Mesangial cell (primary cell): ENCODE measurements at places on chromosomes 1 and 21. TPM values are rescaled to one million over a fixed set of nuclear protein-coding genes. Genes with fewer than 3 reads are reported as not detected.

The KMO gene
- total RNA-seq, result 0.33 and 2.4 TPM in 2 replicates

The ARHGAP29 gene
- total RNA-seq, result 49.7 and 49.8 TPM in 2 replicates

The LCA5L gene
- total RNA-seq, result 0.16 and 3.8 TPM in 2 replicates

The CALML6 gene
- 0.63 TPM in 1 of 2 replicates, not detected in the other for total RNA-seq

The ANKRD45 gene
- 0.76 TPM in 1 of 2 replicates, not detected in the other for total RNA-seq

The PROK1 gene
- total RNA-seq, result not detected in 2 replicates

The ARPC5 gene
- 45.4 and 80.8 TPM in 2 replicates for total RNA-seq
